ENCODE measurements at places on chromosomes 5 and 9. TPM values are rescaled to one million over a fixed set of nuclear protein-coding genes. Genes with fewer than 3 reads are reported as not detected.

FEM1C gene
- 41.3 TPM for total RNA-seq

DNA sequence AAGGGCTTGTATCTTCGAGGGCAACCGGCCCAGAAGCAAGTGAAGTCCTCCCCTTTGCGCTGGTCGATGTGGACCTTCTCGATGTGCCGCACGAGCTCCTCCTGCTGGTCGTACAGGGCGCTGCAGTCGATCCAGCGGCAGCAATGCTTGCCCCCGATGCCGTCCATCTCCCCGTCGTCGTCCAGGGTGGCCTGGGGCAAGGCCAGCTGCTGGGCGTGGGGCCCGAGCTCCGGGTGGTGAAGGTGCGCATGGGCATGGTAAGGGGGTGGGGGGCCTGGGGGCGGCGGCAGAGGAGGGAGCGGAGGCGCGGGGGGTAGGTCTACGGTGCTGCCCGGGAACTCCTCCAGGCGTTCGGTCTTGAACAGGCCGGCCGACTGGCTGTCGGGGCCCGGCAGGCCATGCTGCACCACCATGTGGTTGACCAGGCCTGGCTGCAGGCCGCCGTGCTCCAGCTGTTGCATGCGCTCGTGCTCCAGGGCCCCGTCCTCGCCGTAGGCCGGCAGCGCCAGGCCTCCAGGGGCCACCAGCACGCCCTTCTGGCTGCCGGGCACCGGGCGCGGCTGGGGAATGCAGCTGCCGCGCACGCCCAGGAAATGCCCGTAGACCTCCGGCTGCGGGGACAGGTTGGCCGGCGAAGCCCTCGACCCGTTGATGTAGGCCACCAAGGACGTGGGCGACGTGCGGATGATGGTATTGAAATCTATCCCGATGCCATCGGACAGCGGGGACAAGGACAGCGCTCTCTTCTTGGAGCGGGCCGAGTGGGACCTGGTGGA lies 181.8 kb downstream of the GLIS3 start:
- DNase-seq, result no peak

GRCh38 chr5:41364346-41364745 lies 146.1 kb downstream of the PLCXD3 start:
- DNase-seq, result no peak

GRCh38 chr9:115204904-115205453 lies 87.0 kb upstream of the TNC start:
- DNase-seq, result no peak

Measured in esophagus muscularis mucosa (tissue), 4 donors.